Globus pallidus (tissue), 1 donor: ENCODE measurements at places on chromosomes 12 and 14.

GRCh38 chr12:44774815-44775411 lies 101.2 kb downstream of the NELL2 start:
- no peak for DNase-seq

- DNase-seq = no peak
Measured at GRCh38 chr14:77917491-77918201, 117.7 kb downstream of the ADCK1 start.

- no peak for DNase-seq
Measured at GRCh38 chr14:105100910-105101309, 35.7 kb upstream of the GPR132 start.

DNA sequence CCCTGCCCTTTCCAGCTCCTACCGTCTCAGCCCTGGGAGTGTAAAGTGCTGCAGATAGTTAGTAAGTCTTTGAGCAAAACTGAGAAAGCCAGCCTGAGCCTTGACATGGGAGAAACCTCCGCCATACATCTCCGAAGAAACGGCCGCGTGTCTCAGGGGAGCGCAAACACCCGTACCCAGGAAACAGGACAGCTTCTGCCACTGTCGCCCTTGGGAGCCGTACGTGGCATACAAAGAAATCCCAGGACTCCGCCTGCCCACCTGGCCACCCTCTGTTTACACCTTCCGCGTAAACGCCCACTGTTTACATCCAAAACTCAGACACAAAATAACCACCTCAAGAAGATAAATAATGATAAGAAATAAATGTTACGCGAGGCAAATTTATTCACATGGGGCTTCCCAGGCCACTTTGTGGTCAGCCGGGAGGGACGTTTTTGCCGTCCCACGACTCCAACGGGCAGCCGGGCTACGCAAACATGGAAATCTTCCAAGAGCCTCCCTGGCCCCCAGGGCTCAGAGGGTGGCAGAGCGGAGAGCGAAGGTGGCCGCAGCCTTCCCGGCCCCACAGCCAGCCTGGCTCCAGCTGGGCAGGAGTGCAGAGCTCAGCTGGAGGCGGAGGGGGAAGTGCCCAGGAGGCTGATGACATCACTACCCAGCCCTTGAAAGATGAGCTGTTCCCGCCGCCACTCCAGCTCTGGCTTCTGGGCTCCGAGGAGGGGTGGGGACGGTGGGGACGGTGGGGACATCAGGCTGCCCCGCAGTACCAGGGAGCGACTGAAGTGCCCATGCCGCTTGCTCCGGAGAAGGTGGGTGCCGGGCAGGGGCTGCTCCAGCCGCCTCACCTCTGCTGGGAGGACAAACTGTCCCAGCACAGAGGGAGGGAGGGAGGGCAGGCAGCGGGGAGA lies at the start of gene BDKRB2:
BDKRB2 (plus strand) TSS at position 689 of the 908 bp plus-strand sequence. CDS start 32,269 bp downstream, outside the sequence.
- DNase-seq = peak; percentile 57

DNA sequence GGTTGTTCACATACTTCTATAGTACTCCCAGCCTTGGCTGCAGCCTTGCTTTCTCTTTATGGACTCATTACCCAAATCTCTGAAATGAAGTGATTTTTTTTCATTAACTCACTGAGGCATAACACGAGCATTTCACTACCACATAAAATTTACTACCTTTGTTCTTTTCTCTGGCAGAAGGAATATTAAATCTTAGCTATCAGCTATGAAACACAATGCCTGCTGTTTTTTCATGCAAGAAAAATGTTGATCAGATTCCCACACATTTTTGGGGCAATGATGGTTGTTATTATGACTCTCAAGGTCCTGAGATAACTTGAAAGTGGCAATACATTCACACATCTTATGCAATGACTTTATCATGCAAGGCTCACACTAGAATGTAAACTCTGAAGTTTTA lies 225.3 kb upstream of the ATP2B1 start:
- no peak for DNase-seq

GRCh38 chr12:97308576-97309198 lies 153.9 kb upstream of the RMST start:
- DNase-seq = peak; percentile 64

GRCh38 chr14:24139272-24139934 lies 2.0 kb downstream of the EMC9 start:
- no peak for DNase-seq

DNA sequence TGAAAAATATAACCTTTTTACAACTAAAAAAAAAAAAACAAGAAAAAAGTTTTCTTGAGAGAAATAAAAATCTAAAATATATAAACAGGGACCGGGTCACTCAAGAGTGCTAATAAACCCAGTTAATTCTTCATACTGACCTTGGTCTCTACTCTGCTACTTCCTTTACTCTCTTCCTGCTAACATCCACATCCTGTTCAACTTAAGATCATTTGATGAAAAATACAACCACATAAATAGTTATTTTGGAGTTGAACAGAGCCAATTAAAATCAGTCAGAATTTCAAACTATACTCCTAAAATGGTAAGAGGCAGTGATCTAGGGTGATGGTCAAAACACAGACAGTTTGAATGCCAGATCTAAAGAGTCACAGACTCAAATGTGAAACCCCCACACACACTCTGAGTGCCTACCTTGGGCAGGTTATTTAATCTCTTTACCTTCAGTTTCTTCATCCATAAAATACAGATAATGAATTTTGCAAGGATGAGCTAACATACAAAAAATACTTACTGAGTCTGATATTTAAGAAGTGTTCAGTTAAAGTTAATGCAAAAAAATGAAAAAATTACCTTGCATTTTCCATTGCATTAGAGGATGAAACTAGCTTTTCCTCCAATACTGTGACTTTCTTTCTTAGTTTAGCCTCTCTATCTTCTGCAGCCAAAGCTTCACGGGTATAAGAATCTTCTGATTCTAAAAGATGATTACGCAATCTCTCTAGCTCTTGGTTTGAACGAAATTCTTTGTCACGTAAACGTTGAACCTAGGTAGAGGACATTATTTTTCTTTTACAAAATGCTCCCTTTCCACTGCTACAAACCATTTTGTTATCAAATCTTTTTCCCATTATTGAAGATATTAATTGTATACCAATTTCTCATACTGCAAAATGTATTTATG lies 40.9 kb downstream of the TRIP11 start:
- no peak for DNase-seq

DNA sequence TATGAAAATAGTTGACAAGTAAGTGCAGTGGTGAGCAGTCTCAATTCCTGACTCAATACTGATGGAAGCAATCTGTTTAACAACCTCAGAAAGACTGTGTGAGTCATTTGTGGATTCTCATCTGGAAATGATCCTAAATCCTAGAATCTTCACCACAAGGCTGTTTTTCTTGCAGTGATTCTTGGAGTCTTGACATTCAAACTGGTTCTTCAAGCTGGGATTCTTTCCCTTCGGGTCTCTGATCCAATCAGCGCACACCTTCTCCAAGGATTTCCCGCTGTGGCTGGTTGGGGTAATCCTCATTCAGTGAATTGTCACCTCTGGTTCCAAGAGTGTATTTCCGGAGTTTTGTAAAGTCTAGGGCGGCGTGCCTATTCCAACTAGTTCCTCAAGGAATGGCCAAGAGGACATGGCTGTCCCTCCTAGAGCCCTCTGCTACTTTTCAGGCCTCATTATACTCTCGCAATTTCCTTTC lies 37.7 kb upstream of the FOXJ2 start:
- DNase-seq = no peak

DNA sequence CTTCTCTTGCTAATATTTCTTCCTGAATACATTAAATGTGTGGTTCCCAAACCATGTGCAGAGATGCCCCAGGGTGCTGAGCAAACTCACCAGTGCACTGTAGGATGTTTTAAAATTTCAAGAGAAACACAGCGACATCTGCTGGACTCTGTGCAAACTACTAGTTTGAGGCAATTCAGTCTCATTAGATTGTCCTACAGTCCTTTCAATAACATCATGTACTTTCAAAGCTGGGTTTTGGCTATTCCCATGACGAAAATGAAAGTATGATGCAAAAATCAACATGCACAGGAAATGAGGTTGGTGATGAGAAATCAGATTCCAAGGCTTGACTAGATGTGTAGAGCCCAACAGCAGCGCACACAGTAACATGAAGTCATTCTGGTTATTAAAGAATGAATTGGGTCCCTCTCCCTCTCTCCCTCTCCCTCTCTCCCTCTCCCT lies 66.3 kb downstream of the CLIP1 start:
- DNase-seq = peak; percentile 48

DNA sequence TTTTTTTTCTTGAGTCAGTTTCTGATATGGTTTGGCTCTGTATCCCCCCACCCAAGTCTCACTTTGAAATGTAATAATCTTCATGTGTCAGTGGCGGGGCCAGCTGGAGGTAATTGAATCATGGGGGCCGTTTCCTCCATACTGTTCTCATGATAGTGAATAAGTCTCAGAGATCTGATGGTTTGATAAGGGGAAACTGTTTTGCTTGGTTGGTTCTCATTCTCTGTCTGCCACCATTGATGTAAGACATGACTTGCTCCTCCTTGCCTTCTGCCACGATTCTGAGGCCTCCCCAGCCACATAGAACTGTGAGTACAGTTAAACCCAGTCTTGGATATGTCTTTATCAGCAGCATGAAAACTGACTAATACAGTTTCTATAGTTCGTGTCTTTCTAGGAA lies 42.9 kb downstream of the WNK1 start:
- no peak for DNase-seq

- no peak for DNase-seq
Measured at GRCh38 chr12:62621101-62621638, 154.5 kb downstream of the MON2 start.

DNA sequence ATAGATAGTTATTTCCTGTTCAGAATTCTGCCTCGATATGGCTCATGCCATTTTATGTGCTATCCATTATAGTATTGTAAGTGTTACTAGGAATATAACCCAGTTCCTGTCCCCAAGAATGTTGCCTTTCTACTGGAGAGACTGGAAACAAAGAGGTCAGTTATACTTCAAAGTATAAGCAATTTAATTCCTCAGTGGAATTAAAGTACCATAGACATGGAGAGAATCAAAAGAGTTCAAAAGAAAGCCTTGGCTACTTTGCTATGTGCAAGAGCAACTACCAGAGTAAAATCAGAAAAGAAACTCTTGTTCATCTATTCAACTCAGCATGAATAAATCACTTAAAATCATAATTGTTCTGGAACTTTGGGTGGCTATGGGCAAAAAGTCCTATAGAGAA lies 173.2 kb upstream of the EEA1 start:
- DNase-seq = no peak

DNA sequence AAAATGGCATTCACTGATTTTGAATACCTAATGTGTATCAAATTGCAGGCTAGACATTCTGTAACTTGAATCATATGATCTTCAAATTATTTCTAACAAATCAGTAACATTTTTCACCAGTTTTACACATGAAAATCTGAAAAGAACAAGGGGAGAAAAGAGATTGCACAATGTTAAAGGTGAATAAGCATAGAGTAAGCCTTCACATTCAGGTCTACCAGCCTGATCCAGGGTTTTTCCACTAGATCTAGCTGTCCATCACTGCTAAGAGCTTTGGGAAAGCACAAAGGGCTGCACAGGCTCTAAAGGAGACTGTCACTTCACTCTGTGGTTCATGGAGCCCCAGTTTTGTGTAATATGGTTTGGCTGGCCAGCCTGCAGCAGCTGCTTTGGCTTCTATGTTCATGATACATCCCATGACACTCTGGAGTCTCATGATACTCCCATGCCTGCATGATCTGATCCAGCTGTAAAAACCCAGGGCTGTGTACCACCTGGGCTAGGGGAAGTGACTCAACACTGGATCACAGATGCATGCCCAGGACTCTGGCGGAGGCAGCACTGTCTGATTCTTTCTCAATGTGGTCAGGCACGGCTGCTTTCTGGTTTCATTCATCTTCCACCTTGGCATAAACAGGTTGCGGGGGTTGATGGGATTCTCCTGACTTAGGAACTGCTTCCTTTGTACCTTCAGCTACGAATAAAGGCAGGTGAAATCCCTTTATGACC lies 859.7 kb downstream of the GALC start:
- DNase-seq = no peak
